Vagina (tissue), 2 donors: ENCODE measurements at places on chromosomes 5 and 9.

DNA sequence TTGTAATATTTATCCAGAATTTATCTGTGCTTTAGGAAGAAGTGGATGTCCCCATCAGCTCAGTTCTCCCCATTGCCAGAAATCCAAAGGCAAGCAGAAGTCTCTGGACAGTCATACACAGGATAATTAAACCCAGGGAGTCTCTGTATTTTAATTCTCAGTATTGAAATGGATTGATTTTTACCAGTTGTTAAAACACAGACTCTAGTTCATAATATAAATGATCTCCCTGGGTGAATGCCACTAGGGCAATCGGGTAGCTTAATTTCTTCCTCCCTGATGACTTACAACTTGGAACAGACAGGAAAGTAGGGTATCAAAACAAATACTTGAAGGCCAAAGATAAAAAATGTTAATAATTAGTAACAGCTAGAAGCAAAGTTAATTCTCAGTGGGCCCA, 66.5 kb upstream of the DAP start:
- no peak for DNase-seq

- DNase-seq: peak; percentile 80
Observed at GRCh38 chr5:983238-983524, 25.4 kb upstream of the NKD2 start.

DNA sequence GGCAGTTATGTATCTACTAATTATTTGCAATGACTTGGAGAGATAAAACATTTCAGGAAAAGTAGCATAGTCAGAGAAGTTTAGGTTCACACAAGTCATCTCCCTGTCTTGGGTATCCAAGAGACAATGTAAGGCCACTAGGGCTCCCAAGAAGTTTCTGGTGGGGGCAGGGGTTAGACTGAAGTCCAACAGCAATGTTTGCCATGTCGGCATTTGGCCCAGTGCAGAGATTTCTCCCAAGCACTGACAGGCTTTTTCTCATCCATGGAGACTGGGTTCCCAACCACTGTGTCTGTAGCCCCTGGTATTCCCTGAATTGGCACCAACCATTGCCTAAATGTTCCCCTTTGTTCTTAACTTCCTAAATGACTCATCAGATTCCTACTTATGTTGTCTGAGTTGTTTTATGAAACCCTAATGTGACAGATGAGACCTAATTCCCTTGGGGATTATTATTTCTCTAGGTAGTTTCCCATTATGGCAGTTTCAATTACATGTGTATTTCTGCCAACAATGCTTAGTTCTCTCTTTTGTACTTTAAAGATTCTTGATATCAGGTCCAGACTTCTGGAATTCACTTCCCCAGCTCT, 103.6 kb upstream of the EGFLAM start:
- no peak for DNase-seq

- DNase-seq: no peak
Observed at GRCh38 chr5:83118471-83118870, 41.1 kb downstream of the XRCC4 start.

- DNase-seq: no peak
Observed at GRCh38 chr9:124733964-124734740, 37.0 kb downstream of the NR6A1 start.

DNA sequence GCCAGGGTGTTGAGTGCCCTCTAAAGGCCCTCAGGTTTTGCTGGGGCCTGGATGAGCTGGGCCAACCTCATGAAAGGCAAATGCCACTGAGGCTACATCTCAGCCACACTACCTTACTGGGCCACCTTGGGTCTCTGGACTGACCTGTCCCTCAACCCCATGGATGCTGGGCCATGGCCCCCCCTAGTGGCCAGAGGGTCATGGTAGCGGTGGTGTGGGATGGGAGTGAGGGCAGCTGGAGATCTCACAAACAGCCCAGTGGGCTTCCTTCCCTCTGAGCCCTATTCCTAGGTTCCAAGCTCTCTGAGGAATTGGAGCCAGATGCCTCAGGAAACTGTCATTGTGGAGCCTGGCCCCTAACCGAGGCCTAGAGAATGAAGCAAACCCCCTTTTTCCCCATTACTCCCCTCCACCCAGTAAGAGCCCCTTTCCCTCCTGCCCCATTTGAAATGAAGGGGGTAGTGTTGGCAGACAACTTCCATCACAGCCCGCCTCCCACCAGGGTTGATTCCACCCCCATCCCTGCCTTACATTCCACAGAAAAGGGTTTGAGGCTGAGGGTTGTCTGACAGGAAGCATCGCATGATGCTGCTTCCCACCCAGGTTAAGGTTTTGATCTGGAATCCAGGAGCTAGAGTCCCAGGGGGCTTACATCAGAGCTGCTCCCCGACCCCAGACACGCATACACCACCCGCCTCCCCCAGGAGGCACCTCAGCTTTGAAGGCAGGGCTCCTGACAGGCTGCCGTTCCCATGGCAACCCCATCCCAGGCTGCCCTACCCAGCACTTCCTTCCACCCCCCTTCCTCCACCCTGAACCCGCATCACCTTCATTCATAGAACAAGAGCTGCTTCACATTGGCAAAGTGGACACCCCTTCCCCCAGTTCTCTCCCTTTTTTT, 63.9 kb downstream of the PCDH1 start:
- DNase-seq: no peak

GRCh38 chr5:95673081-95673480, 9.7 kb downstream of the SPATA9 start:
- DNase-seq: no peak

- DNase-seq: no peak
Observed at GRCh38 chr9:109852556-109852955, 72.6 kb downstream of the PALM2AKAP2 start.

DNA sequence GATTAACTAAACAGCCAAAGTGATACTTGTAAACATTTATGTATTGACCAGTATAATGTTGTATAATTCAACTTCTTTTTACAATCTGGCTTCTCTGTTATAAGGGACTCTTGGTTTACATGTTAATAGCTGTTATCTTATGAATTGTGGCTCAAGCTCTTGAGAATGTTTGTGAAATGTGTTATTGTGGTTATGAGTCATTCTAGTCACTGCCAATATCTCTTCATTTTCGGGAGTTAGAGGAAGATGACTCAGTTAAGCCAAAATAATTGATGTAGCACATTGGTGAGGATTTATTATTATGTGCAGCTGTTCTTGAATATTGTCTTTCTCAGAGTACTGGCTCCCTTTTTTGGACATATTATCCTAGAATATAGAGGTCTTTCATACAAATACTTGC, 655.2 kb upstream of the RIOK2 start:
- DNase-seq: no peak

DNA sequence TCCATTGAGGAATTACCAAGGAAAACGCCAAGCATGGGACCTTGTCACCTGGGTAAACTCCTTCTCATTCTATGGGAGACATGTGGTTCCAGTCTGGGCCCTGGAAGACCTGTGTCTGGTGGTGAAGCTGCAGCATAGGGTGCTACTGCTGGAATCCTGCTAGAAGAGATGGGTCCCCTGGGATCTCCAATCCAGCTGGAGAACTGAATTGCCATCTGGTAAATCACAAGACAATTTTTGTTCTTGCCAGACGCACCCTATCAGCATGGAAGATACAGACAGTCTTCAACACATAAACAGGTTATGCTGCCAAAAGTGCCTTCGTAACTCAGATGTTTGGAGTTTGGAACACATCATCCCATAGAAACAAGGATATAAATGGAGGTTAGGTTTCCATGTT, 424.0 kb upstream of the BRINP1 start:
- no peak for DNase-seq

- DNase-seq: no peak
Observed at GRCh38 chr9:100739208-100739607, 161.3 kb downstream of the CAVIN4 start.

- DNase-seq: no peak
Observed at GRCh38 chr9:98795970-98796363, 388 bp downstream of the ANKS6 start.

GRCh38 chr9:129254566-129255287, 76.7 kb upstream of the IER5L start:
- DNase-seq: no peak

DNA sequence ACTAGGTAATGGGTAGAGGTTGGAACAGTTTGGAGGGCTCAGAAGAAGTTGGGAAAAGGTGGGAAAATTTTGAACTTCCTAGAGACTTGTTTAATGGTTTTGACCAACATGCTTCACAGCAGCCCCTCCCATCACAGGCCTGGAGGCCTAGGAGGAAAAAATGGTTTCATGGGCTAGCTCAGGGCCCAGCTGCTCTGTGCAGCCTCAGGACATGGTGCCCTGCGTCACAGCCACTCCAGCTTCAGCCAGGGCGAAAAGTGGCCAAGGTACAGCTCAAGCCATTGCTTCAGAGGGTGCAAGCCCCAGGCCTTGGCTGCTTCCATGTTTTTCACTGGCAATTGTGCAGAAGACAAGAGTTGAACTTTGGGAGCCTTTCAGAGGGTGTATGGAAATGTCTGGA, 453.7 kb downstream of the LRRC70 start:
- DNase-seq: no peak

GRCh38 chr9:79562749-79563386, 8.9 kb upstream of the TLE4 start:
- no peak for DNase-seq

- DNase-seq: peak; percentile 82
Observed at GRCh38 chr9:126854734-126855133, 5.7 kb upstream of the ZBTB34 start.

DNA sequence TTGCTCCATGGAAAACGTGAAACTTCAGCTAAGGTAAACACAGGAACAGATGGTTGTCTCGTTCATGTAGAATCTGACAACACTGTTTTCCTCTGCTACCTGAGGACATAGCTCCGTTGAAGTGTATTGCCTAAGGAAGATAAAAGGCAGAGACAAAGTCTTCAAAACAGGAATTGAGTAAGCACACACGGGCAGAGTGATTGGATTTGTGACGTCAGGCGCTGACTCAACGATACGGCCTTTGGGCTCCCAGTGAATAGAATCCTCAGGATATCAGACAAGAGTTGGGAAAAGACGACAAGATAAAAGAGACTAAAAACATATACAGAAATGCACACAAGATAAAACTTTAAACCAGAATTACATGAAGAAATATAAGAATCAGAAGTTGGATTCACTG, 787.1 kb upstream of the CTNND2 start:
- no peak for DNase-seq

- DNase-seq: no peak
Observed at GRCh38 chr5:112863549-112863948, 2.5 kb downstream of the SRP19 start.

GRCh38 chr9:112780450-112781036, 30.0 kb downstream of the SNX30 start:
- DNase-seq: no peak

GRCh38 chr9:128735373-128735772, 11.4 kb upstream of the ZDHHC12 start:
- no peak for DNase-seq

- no peak for DNase-seq
Observed at GRCh38 chr9:135714242-135715055, 12.5 kb downstream of the KCNT1 start.

DNA sequence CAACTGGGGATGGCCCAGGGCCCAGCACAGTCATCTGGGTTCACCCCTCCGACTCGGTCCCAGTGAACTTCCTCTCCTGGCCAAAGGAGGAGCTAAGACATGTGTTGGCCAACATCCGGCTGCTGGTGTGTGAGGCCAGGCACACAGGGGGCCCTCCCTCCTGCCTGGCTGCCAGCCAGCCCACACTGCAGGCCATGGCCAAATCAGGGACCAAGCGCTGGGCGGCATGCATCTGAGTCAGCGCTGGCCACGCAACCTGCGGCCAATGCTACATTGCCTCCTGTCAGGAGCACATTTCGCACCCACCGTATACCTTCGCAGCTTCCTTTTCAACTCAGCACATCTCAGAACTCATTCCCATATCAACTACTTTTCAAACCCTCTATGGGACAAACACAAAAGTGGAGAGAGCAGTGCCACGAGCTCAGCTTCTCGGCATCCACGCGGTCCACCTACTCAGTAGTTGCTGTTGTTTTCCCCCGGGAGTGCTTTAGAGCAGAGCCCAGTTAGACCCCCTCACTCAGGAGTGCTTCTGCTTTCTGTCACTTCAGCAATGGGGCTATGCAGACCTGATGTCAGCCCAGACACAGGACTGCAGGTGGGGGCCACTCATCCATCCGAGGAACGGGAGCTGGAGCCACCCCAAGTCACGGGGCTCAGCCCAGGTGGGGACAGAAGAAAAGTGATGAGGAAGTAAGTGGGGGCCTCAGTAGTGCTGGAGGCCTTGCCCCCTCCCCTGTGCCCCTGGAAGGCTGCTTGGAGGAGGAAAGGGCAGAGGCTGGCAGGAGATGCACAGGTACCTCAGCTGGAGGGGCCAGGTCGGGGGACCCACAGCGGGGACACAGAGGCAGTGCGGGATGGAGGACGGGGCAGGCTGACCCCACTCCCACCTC, 13.9 kb downstream of the NINJ1 start:
- no peak for DNase-seq

GRCh38 chr9:22046243-22046885, 37.3 kb upstream of the CDKN2B start:
- no peak for DNase-seq

DNA sequence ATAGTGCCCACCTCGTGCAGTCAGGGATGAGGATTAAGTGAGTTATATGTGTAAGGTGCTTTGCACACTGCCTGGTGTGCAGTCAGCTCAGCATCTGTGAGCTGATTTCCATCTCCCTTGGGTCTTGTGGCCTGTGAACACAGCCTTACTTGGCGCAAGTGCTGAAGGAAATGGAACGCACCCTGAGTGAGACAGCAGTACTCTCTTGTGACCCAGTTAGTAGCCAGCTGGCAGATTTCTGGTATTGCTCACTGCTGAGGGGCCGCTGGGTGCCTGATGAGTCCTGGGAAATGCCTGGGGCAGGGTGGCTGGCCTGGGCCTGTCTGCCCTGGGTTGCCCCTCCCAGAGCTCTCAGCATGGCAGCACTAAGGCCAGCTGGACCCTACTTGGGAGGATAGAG, 90.9 kb upstream of the BOD1 start:
- DNase-seq: no peak

DNA sequence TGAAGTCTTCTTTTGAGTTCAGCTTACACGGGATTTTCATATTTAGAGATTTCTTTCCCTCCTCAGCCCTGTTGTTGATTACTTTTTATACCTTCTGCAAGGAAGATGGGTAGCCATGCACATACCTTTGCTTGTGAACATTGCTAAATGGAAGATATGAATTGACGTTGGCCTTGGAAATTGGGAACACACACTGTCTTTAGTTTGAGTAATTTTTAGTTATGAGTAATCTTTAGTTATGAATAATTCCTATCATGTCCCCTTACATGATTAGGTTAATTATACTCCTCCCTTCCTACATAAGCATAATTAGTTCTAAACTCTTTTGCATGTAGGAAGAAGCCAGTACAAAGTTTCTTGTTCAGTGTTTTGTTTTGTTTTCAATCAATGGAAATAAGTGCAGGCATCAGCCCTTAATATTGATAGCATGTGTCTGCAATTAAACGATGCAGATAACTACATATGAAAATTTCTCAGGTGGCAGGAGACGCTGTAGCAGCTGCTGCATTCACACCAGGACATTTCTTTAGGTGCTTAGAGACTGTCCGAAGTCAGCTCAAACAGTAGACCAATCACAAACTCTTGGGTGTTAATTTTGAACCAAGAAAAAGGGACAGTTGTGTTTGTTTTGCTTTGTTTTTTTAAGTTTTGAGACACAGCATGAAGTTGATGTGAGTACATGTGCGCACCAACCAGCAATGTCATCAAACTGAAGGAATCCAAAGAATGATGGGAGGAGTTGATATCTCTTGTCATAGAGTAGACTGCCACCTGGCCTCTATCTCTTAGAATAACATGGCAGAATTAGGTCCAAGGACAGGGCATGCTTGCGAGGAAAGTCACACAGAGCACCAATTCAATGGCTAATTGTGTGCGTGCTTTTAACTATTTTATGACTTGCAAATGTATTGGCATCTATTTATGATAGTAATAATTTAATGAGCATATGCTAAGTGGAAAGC, 51.4 kb downstream of the SMARCA2 start:
- no peak for DNase-seq

- no peak for DNase-seq
Observed at GRCh38 chr9:76818271-76818670, 54.0 kb downstream of the PCA3 start.
